ENCODE measurements at places on chromosomes 11 and 22. TPM values are rescaled to one million over a fixed set of nuclear protein-coding genes. Genes with fewer than 3 reads are reported as not detected.

Gene GNG3
- total RNA-seq, result not detected

Gene MMP7
- 247 TPM for total RNA-seq

Gene ALDH3B1
- 26.4 TPM for total RNA-seq

Gene NFRKB
- 45.2 TPM for total RNA-seq

Gene TMEM86A
- 9.9 TPM for total RNA-seq

Gene SEZ6L
- total RNA-seq, result 0.16 TPM

Gene CFAP300
- 2.0 TPM for total RNA-seq

Gene TEX12
- 1.3 TPM for total RNA-seq

Gene TRIM49
- total RNA-seq, result not detected

Gene PNPLA3
- total RNA-seq, result 2.4 TPM

Gene OR4A16
- total RNA-seq, result not detected

Gene LARGE2
- total RNA-seq, result 6.3 TPM

Gene ACR
- 0.44 TPM for total RNA-seq

DNA sequence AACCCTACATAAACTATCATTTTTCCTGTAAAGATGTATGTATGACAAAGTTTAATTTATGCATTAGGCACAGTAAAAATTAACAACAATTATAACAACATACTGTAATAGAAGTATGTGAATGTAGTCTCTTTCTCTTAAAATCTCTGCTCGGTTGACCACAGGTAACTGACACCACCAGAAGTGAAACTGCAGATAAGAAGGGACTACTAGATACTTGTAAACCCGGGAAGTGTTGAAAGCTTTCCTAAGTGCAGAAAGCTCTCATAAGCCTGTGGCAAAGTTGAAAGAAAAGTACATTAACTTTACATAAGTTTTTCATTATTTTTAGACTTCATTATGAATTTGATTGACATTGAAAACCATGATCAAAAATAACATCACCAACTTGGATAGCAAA, 1173.3 kb downstream of the LRRC4C start:
- DNase-seq, result no peak

GRCh38 chr11:14029971-14030920, 67.7 kb downstream of the SPON1 start:
- DNase-seq, result peak; percentile 88

GRCh38 chr11:1387961-1388762, 1.6 kb upstream of the BRSK2 start:
- DNase-seq, result no peak

- no peak for DNase-seq
Measured at GRCh38 chr11:126434950-126435335, 79.5 kb downstream of the ST3GAL4 start.

DNA sequence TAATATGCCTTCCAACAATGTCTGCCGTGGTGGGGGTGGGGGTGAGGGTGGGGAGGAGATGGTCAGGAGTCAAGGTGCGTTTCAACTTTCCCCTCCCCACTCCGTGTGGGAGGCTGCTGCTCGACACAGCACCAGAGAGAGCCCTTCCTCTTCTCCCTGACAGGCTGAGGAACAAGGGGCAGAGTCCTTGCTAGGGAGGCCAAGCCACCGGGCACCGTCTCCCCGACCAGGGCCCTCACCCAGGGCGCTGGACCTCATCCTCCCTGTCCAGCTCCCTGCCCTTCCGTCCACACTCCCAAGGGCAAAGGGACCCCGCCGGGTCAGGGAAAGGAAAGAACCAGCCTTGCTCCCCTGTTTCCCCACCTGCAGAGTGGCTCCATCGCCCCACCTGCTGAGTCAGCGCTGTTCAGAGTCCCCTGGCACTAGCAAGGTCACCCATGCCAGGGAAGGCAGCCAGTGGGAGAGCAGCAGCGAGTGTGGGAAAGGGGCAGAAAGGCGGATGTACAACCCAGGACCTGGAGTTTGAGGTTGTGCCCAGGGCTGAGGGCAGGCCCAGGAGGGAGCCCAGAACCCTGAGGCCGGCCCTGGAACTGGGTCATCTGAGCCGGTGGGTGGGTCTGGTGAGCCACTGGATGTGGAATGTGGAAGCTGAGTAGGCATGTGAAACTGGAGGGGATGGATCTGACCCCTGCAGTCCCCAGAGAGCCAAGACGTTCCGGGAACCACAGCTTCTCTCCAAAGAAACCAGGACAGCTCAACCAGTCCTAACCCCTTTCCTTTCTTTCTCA, 47.2 kb downstream of the BUD13 start:
- DNase-seq, result no peak

DNA sequence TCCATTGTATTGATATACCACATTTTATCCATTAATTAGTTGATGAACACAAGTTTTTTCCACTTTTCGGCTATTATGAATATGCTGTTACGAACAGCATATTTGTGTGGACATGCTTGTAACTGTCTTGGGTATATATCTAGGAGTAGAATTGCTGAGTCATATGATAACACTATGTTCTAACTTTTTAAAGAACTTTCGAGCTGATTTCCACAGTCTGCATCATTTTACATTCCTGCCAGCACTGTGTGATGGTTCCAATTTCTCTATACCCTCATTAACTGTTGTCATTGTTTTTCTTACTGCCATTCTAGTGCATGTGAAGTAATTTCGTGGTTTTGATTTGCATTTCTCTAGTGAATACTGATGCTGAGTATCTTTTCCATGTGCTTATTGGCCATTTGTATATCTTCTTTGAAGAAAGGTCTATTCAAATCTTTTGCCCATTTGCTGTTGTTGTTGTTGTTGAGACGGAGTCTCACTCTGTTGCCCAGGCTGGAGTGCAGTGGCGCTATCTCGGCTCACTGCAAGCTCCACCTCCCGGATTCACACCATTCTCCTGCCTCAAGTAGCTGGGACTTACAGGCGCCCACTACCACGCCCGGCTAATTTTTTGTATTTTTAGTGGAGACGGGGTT, 7.4 kb upstream of the RCE1 start:
- no peak for DNase-seq

- DNase-seq, result no peak
Measured at GRCh38 chr11:16002942-16003341, 353.4 kb downstream of the SOX6 start.

- DNase-seq, result no peak
Measured at GRCh38 chr11:24264868-24265267, 232.0 kb upstream of the LUZP2 start.

DNA sequence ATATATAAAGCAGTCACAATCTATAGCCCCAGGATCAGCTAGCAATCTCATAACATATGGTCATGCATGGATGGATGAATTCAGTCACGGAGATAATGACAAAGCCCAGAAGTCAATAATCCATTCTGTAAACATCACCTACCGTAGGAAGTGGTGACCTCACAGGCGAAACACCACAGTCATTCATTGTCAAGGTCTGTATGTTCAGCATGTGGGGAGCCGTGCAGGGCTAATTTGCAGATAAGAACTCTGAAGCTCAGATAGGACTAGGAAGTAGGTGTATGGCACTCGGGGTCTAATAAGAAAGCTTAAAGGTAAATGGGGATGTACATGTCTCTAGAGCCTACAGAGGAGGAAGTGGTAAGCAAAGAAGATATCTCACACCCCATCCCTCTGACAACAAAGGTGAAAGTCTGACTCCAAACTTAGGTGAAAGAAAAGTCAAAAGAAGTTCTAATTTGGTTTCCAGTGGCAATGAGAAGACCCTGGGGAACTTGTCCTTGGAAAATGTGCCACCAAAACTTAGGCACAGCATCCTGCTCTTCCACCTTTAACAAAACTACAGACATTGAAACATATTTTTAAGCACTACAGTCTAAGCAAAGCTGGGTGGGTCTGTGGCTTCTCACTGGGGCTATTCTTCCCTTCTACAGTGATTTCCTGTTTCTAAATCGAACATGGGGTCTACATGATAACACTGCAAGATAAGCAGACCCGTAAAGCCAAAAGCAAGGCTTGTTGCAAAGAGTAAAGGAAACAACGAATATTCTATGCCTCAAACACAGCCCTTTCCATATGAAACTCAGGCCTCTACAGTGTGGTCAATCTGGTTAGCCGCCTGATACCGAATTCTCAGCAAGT, 5.2 kb downstream of the CRTAM start:
- no peak for DNase-seq

GRCh38 chr11:113730887-113731726, 25.0 kb upstream of the TMPRSS5 start:
- no peak for DNase-seq

GRCh38 chr11:73396985-73397384, 20.8 kb downstream of the RELT start:
- DNase-seq, result no peak

DNA sequence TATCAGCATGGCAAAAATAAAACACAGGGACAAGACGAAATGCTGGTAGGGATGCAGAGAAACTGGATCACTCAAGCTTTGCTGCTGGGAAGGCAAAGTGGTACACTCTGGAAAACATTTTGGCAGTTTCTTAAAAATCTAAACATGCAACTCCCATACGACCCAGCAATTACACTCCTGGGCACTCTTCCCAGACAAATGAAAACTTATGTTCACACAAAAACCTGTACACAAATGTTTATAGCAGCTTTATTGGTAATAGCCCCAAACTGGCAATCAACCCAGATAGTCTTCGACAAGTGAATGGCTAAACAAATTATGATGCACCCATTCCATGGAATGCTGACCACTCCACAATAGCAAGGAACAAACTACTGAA, 35.8 kb upstream of the PRR5 start:
- no peak for DNase-seq

GRCh38 chr11:87780068-87780413, 395.2 kb downstream of the RAB38 start:
- DNase-seq, result no peak

- DNase-seq, result no peak
Measured at GRCh38 chr11:130782361-130783222, 133.7 kb downstream of the SNX19 start.

DNA sequence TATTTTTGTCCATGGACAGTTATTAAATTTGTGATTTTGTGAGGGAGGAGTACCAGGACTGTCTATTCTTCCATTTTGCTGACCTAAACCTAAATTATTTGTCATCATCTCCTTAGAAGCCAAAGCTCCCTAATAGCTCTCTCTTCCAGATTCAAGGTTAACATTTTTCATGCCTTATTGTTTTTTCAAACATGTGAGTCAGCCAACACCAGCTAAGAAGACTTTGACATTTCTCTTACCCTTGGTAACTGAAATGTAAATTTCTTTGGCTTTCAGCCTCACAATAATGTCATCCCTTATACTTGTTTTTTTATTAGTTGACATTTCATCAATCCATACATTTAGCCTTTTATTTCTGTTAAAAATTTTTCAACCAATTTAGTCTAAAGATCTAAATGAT, 19.2 kb downstream of the OR52E1 start:
- DNase-seq, result no peak

DNA sequence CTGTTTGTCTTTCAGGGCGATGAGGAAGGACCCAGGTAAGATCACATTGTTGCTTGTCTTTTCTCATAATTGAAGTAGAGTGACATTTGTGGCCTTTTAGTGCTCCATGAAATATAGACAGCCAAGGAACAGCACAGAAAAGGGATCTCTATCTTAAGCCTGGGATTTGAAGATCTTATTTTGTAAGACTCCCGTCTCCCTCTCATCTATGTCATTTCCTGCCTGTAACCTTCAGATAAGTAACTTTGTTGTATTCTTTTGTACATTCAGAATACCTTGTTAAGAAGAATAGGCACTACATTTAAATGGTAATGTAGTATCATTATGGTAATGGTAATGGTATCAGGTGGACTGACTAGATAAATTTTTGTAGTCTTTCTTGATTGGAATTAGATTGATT, 72.8 kb downstream of the TRIM44 start:
- no peak for DNase-seq

GRCh38 chr11:66881927-66882452, 25.1 kb downstream of the LRFN4 start:
- DNase-seq, result no peak

DNA sequence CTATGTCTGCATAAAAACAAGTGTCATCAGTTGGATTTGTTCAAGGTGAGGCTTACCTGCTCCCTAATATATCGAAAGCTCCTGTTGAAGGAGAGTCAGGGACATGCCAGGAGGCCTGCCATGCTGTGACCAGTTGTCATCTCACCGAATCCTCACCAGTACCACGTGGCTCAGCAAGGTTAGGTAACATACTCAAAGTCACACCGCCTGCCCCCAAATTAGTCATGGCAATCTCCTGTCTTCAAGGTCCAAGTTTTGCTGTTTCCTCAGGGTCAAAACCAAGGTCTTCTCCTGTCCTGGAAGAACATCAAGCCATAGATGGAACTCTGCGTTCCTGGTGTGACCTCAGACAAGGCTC, 67.8 kb downstream of the IGLL1 start:
- DNase-seq, result no peak

GRCh38 chr11:2858995-2859698, 26.4 kb downstream of the CDKN1C start:
- DNase-seq, result no peak

- no peak for DNase-seq
Measured at GRCh38 chr11:11786234-11786633, 55.5 kb upstream of the USP47 start.

DNA sequence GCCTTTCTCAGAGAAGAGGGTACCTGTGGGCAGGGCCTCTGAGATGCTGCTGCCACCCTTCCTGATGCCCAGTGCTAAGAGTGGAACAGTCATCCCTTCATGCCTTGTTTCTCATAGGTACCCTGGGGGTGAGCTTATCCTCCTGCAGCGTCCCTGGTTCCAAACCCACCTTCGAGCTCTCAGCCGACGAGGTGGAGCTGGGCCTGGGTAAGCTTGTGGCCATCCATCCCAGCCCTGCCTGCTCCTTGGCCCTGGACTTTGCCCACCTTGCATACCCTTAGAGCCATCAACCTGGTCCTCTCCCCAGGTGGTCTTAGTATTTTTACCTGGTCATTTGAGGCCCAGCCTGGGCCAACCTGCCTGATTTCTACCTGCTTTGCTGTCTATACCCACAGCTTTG, 8.7 kb downstream of the TKFC start:
- DNase-seq, result no peak

GRCh38 chr11:97225794-97226193, 836.0 kb downstream of the JRKL start:
- DNase-seq, result no peak

GRCh38 chr11:34261820-34262219, 96.0 kb downstream of the ABTB2 start:
- DNase-seq, result no peak

DNA sequence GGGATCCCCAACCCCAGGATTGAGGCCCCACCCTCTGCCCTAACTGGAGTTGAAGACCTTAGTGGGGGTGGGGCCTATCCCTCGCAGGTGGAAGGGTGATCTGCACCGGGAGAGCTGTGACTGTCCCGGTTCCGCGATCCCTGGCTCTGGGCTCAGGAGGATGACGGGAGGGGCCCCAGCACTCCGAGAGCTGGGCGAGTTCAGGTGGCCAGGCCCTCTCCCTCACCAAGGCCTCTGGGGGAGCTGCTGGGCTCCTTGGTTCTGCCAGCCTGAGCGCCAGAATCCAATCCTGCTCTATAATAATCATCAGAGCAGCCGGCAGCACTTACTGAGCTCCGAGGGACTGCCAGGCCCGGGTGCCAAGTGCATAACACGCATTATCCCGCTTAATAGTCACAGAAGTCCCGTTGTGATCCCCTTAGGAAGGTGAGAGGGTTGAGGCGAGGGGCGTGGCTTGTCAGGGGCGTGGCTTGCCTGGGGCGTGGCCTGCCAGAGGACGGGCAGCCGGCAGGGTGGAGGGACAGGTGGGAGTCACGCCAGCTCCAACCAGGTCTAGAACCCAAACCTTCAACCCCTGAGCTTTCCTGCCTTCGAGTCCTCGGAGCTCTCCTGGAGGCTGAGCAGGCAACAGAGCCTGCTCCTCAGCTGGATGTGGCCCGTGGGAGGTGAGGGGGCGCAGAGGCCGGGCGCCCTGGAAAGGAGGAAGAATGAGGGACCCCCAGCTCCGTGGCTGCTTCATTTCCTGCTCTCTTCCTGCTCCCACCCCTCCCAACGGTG, 7.3 kb upstream of the SYT7 start:
- peak; percentile 66 for DNase-seq
